ENCODE measurements at places on chromosomes 5 and 9.

- peak; percentile 79 for DNase-seq
Measured at GRCh38 chr5:5494489-5495402, 72.3 kb downstream of the ICE1 start.

GRCh38 chr5:139125991-139126390, 72.2 kb downstream of the SIL1 start:
- DNase-seq: no peak

GRCh38 chr5:128315671-128316070, 222.4 kb downstream of the FBN2 start:
- DNase-seq: no peak

GRCh38 chr5:136073714-136074529, 45.1 kb downstream of the TGFBI start:
- DNase-seq: no peak

GRCh38 chr9:130297371-130297770, 31.8 kb downstream of the HMCN2 start:
- no peak for DNase-seq

DNA sequence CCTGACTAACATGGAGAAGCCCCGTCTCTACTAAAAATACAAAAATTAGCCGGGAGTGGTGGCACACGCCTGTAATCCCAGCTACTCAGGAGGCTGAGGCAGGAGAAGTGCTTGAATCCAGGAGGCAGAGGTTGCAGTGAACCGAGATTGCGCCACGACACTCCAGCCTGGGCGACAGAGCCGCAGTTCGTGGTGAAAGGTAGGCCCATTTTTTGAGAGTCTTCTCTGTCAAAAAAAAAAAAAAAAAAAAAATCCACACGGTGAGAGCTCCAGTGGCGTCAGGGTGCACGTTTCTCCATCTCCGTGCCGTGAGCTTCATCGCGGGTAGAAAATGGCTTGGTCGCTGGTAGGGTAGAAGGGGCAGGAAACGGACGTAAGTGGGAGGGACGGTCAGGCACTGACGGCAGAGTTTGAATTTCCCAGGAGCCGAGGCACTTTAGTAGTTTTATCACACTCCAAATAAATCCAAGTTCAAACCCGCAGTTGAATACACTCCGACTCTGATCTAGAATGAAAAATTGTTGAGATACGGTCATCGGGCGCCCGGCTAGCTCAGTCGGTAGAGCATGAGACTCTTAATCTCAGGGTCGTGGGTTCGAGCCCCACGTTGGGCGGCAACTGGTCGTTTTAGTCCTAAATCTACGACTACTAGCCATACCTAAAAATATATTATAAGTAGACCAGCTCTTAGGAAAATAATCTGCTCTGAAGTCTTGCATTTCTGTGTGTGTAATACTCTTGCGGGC, 2.4 kb upstream of the TRIM7 start:
- peak; percentile 82 for DNase-seq

DNA sequence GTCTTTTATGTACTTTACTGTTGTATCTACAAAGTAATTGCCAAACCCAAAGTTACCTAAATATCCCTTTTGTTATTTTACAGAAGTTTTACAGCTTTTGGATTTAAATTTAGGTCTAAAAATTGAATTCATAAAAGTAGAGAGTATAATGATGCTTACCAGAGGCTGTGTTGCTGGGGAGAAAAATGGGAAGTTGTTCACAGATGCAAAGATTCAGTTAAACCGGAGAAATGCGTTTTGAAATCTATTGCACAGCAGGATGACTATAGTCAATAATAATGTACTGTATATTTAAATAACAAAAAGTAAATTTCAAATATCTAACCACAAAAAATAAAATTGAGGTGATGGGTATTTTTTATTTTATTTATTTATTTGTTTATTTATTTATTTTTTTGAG, 2.6 kb upstream of the ANKRD18A start:
- DNase-seq: no peak

DNA sequence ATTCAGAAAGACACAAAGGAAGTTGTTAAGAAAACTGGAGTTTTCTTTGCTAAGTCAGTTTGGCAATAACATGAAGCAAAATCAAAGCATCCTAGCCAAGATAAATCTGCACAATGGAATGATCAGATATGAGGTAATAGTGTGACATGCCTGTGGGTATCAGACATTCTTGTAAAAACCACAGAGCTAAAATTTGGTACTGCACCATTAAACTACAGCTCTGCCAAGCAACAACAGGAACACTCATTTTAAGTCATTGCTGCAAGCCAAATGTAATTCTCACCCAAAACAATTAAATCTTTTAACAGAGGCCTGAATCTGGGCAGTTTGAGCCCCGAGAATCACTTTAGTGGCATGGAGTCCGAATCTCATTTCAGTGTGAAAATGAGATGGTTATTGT, 96.6 kb downstream of the VCAN start:
- DNase-seq: no peak

DNA sequence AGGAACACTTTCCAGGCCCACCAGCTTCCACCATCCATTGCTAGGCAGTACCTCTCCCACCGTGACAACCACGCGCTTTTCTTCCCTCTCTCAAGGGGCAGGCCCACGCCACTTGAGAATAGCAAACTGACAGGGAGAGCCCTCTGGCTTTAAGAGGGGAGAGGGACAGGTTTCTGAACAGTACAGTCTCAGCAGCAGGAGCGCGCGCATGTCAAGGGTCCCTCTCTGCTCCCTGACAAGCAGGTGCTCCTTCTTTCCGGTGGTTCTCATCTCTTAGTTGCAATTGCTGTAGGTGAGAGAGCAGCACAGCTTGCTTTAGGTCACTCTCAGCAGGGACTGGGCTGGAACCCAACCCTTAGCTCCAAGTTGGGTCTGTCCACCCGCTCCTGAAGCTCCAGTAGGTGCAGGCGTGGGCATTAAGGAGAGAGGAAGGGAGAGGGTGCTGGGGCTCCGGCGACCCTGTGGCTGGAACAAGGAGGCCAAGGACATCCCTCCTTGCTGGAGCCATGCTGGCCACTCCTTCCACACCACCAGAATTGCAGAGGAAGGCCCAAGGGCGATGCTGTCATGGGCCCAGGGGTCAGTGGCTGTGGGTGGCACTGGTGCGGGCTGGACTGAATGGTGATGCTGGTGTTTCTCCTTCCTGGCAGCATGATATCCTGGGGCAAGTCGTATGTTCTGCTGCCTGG, 9.0 kb upstream of the PHF2 start:
- no peak for DNase-seq

- DNase-seq: no peak
Measured at GRCh38 chr9:71760901-71761300, 7.4 kb downstream of the CEMIP2 start.

DNA sequence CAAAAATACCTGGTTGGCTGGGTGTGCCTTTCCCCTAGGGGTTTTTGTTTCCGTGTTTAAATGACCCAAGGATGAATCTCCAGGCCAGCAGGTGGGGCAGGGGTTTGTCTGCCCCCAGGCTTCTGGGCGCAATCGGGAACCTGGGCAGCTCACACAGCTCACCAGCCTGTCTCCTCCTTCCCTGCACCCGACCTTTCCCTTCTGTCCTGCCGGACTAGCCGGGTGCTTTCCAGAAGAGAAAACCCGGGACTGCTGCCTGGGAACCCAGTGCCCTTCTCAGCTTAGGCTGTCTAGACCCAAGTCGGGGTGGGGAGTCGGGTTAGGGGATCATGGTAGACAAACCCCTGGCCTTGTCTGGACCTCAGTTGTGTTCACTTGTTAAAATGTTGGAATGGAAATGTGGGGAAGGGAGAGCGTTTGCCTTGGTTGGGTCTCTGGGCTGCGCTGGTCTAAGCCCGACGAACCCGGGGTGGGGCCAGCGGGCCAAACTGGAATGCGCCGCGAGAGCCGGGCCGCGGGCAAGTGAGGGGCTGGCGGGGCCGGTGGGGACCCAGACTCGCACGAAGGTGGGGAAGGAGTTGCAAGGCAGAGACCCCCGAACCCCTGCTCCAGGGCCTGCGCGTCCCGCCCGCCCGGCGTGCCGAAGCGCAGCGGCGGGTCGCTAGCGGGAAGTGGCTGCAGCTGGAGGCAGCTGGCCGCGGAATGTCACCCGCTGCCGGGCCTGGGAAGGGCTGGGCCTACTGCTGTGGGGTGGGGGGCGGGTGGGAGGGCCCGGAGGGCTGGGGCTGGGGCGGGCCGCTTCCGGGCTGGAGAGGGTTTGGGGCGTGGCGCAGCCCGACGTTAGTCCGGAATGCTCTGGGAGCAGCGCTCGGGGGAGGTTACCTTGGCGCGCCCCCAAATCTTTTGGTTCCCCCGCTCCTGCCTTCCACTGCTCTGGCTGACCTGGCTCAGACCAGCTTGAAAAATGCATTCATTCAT, 84.6 kb downstream of the DAB2IP start:
- DNase-seq: peak; percentile 89

DNA sequence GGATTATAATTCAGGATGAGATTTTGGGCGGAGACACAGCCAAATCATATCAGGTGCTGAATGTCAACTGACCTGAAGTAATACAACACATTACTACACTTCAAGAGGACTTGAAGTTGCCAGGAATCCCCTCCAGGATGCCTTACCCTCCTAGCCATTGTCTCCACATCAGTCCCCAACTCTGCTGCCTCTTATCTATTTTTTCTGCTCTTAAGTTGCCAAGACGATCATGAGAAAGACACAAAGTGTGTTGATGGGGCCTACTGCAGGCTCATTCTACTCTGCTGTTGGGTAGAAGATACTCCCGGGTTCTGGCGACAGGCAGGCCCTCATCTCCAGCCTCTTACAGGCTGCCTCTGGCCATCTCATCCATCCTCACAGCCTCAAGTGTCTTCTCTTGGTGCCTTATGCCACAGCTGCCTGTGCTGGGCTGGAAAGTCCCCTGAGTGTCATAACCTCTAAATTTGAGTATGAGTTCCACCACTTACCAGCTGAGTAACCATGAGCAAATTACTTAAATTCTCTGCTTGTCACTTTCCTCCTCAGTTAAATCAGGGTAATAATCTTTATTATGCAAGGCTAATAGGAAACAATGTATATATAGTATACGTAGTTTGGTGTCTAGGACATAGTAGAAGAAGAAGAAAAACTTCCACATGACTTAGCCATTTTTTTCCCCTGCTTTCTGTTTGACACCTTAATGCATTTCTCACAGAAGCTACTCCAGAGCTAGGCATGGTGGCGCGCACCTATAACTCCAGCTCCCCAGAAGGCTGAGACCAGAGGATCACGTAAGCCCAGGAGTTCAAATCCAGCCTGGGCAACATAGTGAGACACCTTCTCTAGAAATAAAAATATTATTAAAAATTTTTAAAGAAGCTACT, 73.0 kb upstream of the SNX2 start:
- DNase-seq: no peak

GRCh38 chr5:90131383-90132133, 278.0 kb downstream of the CETN3 start:
- DNase-seq: no peak

DNA sequence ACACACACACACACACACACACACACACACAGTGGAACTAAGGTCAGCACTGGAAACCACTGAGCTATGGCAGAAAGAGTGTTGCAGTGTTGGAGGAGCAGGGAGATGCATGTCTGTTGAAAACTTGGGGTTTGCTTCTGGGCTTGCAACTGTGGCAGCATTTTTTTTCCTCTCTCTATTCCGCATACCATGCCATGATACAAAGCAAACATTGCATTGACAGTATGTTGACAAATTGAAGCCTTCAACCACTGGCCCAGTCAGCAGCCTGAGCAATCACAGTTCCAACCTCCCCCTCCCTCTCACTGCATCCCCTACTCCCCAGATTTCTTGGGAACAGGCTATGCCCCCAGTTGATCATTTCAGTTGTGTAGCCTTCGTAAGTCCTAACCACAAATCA, 478.1 kb upstream of the WWC1 start:
- DNase-seq: no peak

GRCh38 chr9:132516911-132517310, 65.5 kb upstream of the BARHL1 start:
- no peak for DNase-seq

- DNase-seq: no peak
Measured at GRCh38 chr5:141771562-141771961, 89.5 kb upstream of the ARAP3 start.

DNA sequence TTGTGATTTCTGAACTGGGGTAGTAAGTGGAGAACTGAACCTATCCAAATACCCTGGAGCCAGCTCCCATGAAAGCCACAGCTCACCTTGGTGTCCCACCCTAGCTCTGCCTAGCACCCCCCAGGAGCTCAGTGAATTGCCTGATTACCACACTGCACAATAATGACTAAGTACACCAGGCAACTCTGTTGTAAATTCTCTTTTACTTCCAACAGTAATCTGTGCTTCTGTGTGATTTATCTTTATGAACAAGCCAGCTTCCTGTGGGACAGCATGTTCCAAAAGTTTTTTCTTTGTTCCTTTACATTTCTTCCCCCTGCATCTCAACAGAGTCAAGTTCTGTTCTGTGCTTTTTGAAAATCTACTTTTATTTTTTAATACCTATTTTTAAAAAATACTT, 22.1 kb upstream of the GRPEL2 start:
- DNase-seq: no peak

DNA sequence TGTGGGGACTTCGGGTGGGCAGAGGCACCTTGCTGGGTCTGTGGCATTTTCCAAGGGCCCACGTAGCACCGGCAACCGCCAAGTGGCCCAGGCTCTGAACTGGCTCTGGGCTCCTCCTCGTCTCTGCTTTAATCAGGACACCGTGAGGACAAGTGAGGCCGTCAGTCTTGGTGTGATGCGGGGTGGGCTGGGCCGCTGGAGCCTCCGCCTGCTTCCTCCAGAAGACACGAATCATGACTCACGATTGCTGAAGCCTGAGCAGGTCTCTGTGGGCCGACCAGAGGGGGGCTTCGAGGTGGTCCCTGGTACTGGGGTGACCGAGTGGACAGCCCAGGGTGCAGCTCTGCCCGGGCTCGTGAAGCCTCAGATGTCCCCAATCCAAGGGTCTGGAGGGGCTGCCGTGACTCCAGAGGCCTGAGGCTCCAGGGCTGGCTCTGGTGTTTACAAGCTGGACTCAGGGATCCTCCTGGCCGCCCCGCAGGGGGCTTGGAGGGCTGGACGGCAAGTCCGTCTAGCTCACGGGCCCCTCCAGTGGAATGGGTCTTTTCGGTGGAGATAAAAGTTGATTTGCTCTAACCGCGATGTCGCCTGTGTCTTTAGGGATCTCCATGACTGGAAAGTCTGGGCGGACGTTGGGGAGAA, 5.8 kb downstream of the DPP7 start:
- DNase-seq: no peak

DNA sequence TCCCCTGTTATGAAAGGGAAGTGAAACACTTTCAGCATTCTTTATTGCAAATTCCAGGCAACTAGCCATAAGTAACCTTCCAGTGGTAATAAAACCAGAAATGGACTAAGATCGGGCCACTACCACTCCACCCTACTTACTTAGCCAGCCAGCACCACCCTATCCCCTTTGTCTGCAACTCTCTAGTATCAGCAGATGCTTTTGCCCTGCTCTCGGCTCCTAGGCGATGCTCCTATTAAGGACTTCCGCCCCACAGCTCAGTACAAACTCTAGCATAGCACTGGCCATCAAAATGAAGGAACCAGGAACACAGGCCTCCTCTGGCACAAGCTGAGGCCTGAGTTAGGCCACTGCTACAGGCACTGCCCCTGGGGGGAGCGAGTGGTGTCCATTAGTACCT, 81.2 kb downstream of the GLDC start:
- DNase-seq: peak; percentile 20

DNA sequence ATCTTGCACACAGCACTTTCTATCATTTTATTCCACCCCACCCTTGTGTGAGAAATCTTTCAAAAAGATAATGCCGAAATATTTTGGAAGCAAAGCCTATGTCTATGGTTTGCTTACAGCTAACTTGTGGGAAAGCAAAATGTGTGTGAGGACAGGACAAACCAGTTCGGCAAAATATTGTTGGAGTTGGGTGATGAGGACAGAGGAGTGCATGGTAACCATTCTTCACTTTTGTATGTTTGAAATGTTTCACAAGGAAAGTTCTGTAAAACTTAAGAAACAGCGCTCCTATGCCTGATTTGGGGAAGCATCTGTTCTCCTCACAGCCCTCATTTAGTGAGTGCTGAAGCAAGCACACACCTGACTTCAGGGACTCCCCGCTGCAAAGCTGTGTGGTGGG, 62.0 kb upstream of the RNF130 start:
- no peak for DNase-seq

All from ovary (tissue), 10 donors.